ENCODE measurements at places on chromosomes 2 and 18.

DNA sequence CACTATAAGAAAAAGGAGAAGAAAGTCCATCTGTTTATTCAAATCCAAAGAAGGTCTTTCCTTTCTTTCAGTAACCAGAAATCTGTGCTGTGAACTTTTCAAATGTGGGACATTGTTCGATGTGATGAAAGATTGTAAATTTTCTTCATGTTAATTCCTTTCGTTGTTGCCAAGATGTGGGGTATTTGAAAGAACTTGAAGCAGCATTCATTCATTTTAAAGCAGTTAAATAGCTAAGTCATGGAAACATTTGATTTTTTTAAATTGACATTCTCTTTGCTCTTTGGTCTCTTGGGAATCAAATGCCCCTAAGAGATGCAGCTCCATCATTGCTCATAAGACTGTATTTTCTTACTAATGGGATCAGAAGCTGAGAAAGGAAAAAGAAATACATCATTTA is 93.7 kb upstream of the EHBP1 start:
- no peak for DNase-seq

DNA sequence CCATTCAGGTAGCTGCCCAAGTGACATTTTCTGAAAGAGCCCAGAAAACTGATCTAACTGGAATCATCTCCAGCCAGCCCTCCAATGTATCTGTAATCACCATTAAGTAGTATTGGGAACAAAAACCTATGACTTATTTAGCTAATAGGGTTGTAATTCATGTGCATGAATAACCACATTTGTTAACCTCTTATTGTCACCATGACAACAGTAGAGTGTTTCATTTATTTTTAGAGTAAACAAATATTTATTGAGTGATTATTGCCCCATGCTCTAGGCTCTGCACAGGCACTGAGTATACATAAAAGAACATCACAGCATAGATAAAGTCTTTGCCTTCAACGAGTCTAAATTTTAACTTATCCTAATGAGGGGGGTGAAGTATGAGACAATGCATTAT is 265.4 kb upstream of the UBE2E3 start:
- no peak for DNase-seq

GRCh38 chr18:79905389-79905911 is 46.0 kb downstream of the SLC66A2 start:
- no peak for DNase-seq

GRCh38 chr18:55234366-55235093 is 275.3 kb upstream of the CCDC68 start:
- peak; percentile 1 for DNase-seq

- DNase-seq = no peak
Observed at GRCh38 chr2:51000849-51001617, 30.9 kb downstream of the NRXN1 start.

DNA sequence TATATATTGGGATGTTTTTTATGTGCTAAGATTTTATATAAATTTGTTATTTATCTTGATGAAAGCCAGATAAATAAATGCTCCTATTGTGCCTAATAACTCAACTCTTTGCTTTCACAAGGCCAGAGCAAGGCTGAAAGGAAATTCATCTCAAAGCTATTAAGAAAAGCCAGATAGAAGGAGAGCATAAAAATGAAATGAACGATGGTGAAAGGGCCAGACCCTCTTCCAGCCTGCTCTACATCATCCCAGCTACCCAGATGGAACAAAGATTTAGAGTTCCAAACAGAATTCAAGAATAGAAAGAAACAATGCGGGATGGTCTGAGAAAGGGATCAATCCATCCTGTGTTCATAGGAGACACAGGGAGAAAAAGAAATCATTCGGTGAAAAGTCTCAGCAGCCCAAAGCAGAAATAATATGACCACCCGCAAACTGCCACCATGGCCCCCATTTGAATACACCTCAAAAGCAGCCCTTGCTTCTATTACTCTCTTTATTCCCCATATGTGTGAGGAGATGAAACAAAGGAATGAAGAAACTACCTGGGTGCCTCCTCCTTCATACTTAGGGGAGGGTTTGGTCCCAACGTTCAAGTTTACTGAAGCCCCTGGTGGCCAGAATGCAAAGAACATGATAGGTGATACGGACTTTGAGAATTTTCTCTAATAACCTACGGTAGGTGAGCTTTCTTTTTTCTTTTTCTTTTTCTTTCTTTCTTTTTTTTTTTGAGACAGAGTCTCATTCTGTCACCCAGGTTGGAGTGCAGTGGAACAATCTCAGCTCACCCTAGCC is 110.1 kb upstream of the FBXO11 start:
- DNase-seq = no peak

- no peak for DNase-seq
Observed at GRCh38 chr2:217993138-217993537, 9.7 kb downstream of the TNS1 start.

DNA sequence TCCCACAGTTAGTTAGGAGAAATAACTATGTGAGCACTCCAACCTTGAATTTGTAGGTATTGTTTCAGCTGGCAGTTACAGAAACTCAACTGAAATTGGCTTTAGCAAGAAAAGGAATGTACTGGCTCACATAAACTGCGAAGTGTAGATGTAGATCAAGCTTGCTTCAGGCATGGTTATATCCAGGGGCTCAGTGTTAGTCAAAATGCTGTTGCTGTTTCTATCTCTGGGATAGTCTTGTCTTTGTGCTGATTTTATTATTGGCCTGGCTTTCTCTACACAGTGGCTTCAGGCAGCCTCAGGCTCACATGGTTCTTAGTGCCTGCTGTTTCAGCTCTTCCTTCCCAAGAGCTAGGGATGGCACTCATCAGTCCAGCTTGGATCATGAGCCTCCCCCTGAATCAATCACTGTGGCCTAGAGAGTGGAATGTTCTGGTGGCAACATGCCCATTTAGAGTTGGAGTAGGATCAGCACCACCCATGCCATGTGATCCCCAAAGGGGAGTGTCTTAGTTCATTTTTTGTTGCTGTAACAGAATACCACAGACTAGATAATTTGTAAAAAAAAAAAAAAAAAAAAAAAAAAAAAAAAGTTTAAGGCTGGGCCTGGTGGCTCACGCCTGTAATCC is 69.1 kb upstream of the FOXI3 start:
- no peak for DNase-seq

DNA sequence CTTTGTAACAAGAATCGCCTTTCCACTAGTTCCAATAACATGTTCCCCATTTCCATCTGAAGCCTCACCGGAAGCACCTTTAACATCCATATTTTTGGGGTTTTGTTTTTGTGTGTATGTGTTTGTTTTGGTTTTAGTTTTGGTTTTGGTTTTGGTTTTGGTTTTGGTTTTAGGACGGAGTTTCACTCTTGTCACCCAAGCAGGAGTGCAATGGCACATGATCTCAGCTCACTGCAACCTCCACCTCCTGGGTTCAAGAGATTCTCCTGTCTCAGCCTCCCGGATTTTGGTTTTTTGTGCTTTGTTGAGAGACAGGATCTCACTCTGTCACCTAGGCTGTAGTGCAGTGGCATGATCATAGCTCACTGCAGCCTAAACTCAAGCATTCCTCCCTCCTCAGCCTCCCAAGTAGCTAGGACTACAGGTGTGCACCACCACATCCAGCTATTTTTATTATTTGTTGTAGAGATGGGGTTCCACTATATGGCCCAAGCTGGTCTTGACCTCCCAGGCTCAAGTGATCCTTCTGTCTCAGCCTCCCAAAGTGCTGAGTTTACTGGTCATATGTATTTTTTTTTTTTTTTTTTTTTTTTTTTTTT is 36.3 kb downstream of the TGOLN2 start:
- no peak for DNase-seq

- DNase-seq = no peak
Observed at GRCh38 chr2:234175649-234176048, 125.1 kb downstream of the SPP2 start.

- DNase-seq = peak; percentile 42
Observed at GRCh38 chr2:44392338-44392943, 30.7 kb downstream of the CAMKMT start.

All from activated CD4-positive, alpha-beta T cell treated with anti-CD3 and anti-CD28 coated beads, Interleukin-2, amount 50 U/mL, for 4 hours (primary cell).